CD4-positive, alpha-beta T cell treated with Interferon alpha-2 for 1 hour (primary cell): ENCODE measurements at places on chromosomes 3 and 15.

GRCh38 chr3:164144824-164145223 lies 933.5 kb downstream of the SI start:
- no peak for DNase-seq

GRCh38 chr15:31077181-31077580 lies 24.3 kb downstream of the TRPM1 start:
- DNase-seq = no peak

GRCh38 chr3:29521751-29522150 lies 240.9 kb downstream of the RBMS3 start:
- no peak for DNase-seq

- DNase-seq = no peak
Measured at GRCh38 chr3:135147657-135148056, 352.6 kb downstream of the EPHB1 start.

GRCh38 chr3:117393119-117393518 lies 683.5 kb downstream of the TUSC7 start:
- DNase-seq = no peak

DNA sequence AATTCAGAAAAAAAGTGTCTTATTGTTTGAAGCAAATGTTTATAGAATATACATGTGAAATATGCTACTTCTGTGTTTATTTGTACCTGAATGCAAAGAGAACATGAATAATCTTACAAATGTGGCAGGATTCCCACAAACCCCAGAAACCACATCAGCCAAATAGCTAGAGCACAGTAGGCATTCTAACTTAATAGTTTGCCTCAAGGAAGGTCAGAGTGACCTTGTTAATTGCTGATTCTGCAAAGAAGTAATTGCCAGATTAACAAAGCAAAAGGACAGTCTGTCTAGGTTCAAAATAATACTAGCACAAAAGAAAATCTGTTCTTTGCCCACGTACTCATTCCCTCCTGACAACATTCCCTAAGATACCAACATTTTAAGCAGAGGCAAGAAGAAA lies 604.0 kb downstream of the PYDC2 start:
- DNase-seq = no peak

- no peak for DNase-seq
Measured at GRCh38 chr3:2937592-2937991, 172.6 kb downstream of the IL5RA start.

- no peak for DNase-seq
Measured at GRCh38 chr3:101117465-101117864, 124.2 kb upstream of the ABI3BP start.

- DNase-seq = peak; percentile 10
Measured at GRCh38 chr3:122942937-122943827, 84.4 kb downstream of the SEMA5B start.

GRCh38 chr3:151262871-151263525 lies 15.3 kb downstream of the P2RY14 start:
- no peak for DNase-seq

DNA sequence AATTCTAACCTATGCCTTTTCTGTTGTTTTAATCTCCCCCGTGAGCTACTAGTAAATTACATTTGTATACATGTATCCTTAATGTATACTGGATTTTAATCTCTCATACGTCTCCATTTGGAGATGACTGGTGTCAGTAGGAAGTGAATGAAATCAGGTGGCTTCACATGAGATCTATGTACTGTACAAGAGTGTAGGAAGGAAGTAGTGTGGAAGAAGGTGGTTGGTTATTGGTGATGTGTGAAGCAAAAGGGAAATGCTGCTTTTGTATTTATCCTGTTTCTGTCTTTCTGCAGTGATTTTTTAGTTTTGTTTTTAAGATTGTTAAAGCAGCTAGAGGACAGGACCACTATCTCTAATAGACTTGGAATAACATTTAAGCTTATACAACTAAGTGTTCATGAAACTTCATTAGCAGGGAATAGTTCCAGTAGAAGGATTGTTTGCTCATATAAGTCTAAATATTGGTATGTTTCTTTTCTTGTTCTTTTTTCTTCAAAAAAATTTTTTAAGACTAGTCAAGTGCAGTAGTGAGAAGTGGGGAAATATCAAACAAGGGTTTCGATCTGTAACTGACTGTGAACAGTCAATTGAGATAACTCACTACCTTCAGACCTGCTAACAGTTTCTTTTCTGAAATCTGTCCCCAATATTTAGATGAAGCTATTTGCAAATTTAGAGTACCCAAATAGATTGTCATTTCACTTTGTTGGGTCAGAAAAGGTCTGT lies 15.3 kb downstream of the SNX1 start:
- peak; percentile 12 for DNase-seq

DNA sequence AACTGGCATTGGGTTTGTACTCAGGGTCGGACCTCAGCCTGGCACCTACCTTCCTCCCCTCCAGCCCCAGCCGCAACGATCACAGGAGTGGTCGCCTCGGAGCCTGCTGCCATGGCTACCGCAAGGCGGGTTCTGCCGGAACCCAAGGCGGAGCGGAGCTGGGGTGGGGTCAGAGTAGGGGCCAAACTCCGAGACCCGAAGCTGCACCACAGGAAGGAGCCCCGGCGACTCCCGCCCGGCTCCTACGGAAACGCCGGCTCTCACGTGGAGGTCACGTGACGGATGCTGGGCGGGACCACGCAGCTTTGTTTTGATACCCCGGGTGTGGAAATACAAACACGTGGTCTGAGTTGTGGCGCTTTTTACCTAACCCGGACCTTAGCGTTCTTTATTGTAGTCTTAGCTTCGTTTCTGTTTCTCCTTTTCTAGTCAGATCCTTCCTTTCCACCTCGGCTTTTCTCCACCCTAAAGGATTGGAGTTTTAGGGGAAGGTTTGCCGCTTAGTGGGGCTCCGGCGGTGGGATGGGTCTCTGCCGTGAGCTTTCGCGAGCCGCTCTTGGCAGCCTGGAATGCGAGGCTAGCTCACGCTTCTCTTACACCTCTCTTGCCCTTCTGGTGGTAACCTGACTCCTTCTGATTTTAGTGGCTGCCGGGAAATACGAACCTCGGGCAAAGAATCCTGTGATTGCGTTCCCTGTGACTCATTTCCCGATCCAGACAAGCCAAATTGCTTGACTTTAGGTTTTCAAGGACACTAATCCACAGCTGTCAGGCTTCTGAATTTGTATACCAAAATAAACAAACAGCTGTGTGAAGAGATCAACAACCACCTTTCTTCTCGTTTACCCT lies at the start of gene HSPBAP1:
Gene HSPBAP1, minus strand, starts transcription at position 264 of the 849 bp plus-strand sequence. Its CDS starts 151 bp downstream, at position 113.
- DNase-seq = peak; percentile 90

- DNase-seq = no peak
Measured at GRCh38 chr3:130515755-130516154, 1.2 kb upstream of the COL6A6 start.

DNA sequence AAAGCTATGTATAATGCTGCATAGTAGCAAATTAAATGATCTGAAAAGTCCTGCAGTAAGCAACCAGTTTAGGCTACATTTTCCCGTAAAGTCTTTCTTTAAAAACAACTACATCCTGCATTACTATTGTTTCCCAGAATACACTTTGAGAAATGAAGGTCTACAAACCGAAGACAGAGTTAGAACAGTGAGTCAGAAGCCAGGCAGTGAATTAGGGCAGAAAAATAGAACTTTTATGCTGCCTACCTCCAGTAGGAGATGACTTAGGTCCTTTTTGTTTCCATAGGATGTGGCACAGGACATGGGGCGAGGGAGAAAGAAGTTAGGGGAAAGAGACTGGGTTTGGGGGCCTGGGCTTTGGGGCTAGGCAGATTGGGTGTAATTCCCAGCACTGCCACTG lies 127.3 kb downstream of the PPM1L start:
- no peak for DNase-seq

DNA sequence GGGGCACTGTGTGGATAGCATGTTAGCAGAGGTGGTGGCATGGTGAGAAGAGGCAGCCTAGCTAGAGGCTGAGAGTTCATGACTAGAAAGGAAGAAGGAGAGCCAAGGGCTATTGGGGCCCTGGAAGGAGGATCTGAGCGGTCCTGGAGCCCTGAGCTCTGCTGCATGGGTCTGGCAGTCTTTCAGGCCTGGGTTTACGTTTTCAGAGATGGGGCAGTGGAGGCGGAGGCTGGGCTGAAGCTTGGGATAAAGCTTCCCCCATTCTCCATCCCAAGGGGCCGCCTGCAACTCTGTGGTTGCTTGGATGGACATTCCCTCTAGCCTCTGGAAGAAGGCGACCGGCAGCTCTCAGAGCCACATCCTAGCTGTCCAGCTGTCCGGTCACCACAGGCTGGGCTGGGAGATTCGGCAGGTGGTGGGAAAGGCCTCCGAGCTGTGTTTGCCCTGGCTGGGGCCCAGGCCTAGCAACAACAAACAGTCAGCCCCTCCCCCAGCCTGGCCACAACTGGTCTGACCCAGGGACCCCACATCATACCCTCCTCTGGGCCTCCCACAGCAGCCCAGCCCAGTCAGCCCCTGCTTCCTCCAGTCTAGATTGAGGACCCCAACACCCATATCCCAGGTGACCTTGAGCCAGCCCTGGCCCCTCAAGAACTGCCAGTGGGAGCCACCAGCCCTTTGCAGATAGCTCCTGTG lies 1.8 kb upstream of the SLC38A3 start:
- DNase-seq = no peak
